ENCODE measurements at places on chromosomes 4 and X.

DNA sequence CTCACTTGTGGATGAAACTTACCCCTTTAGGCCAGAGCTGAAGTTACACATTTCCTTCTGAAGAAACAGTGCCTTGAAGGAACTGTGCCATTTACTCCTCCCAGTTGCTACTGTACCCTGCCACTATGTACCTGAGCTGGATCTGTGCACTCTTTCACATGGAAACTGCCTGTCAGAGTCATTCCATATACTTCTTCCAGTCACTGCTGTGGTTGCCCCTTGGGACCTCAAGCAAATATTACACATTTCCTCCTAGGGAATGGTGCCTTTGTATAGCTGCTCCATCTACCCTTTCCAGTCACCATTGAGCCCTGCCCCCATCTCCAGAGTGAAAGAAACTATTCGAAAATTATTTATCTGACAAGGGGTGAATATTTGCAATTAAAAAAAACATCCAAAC lies 1328.3 kb downstream of the TECRL start:
- no peak for DNase-seq

DNA sequence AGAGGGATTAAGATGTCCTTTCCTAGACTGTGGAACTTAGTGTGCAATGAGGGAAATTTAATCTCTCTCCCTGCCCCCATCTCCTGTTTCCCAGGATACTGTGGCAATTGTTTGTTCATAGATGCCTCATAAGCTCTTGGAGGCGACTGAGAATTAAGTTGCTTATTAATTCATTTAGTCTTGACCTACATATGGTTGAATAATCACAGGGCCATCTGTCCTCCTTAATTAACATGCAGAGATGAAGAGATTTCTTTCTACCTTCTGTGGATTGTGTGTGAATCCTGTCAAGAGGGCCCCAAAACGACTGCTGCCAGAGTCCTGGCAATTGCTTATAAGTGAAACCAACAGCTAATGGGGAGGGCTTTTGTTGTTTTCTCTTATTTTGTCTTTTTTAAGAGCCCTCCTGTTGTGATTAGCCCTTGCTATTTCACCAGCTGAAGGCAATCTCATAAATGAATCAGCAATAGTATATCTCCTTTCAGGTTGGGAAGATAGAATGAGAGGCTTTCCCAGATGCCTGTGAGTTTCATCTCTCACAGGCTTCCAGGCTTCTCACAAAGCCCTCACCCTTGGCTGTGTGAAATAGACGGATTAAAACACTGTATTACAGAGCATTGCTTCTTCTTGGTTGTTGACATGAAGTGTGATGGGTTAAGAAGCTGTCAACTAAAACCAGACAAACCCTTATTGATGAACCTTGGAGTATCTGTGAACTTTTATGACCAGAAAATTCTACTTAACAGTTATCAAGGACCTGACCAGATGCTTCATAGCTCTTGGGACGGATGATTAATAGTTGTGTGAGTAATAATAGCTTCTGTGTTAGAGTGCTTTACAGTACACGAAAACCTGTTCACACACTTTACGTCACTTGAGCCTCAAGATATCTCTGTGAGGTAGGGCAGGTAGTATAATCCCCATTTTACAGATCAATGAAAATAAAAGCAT lies 58.5 kb downstream of the PGRMC2 start:
- no peak for DNase-seq

DNA sequence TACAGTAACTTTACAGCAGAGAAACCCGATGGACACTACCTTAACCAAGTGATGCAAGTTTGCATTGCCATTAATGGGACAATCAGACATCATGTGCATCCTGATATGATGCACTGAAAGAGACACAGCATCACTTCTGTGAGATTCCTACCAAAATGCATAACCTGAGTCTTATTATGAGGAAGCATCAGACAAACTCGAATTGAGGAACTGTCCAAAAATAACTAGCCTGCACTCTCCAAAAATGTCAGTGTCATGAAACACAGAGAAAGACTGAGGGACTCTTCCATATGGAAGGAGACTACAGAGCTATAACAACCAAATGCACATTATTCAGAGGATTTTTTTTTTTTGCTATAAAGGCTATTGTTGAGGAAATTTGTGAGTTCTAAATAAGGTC lies 66.6 kb upstream of the IQSEC2 start:
- DNase-seq, result no peak

- no peak for DNase-seq
These were observed 18.5 kb upstream of the DCAF4L1 start for GRCh38 chr4:41963105-41963504.

- no peak for DNase-seq
These were observed 28.3 kb upstream of the MSANTD1 start for GRCh38 chr4:3220476-3221183.

DNA sequence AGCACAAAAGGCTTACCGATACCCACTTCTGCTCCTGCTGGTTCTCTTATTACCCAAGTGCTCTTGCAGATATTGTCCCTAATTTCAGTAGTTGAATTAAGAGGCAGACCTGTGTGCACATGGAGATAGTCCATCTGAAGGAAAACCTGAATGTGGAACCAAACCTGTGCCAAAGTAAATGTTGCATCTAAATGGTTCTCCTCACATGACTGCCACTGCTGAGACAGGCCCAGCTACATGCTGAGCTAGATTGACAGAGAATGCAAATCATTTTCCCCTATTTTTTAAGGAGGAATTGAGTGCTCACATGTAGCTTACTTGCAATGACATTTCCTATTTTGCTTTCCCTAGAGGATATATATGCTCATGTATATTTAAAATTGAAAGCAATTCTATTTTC lies 609.1 kb upstream of the TECRL start:
- DNase-seq, result no peak

DNA sequence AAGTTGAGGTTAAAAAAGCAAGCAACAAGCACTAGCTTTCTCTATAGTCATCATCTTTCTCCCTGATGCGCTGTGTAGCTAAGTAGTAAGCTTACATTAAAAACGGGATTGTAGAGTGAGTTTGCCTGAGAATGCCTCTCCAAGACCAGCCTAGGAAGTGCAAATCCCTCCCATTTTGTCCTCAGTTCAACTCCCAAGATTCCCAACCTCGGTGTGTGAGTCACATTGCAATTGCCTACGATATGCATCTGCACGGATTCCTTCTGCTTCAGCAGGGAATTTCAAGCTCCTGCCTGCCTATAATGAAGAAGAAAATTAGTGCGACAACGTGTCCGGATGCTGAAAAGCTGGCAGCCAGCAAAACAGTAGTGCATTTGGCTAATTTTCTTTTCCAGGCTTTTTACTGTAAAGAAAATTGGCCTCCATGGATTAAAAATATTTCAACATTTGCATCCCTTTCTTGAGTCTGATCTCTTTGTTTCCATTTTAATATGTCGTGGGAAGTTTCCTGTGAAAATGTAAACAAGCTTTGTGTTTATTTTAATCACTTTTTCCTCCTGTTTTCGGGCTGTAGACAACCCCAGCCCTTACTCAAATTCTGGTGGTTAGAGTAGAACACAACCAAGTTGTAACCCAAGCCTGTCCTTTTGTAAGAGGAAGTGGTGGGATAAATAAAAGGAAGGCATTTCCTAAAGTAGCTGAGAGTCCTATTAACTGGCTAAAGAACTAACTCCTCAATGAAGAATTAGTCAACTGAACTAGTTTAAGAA lies 58.4 kb upstream of the TET2 start:
- no peak for DNase-seq

- no peak for DNase-seq
These were observed 144.1 kb downstream of the PACRGL start for GRCh38 chr4:20844311-20844710.

GRCh38 chr4:121278811-121279368 lies 101.9 kb downstream of the QRFPR start:
- DNase-seq, result no peak

DNA sequence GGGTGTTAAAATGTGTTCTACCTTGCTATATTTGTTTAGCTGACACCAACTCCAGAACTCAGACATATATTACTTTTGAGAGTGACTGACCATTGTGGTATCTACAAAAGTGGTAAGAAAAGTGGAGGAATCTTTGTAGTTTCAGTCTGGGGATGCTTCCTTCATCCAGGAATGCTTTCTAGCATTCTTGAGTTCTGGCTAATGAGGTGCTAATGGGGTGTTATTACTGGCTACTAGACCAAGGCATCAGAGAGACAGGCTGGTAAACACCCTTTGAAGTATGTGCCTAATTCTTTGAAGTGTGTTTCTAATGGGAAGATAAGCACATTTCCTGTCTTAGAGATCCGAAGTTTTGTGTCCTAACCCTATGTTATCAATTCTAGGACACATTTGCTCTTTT lies 310.4 kb downstream of the SPRY1 start:
- DNase-seq, result no peak

- DNase-seq, result no peak
These were observed 565.7 kb upstream of the SMIM31 start for GRCh38 chr4:164188236-164188635.

GRCh38 chr4:2792711-2793585 lies at the start of gene SH3BP2:
SH3BP2 (plus strand) TSS chr4:2793085; CDS start chr4:2820618, 27,533 bp downstream.
- DNase-seq, result peak; percentile 72

GRCh38 chr4:164408831-164409230 lies 345.1 kb upstream of the SMIM31 start:
- no peak for DNase-seq

DNA sequence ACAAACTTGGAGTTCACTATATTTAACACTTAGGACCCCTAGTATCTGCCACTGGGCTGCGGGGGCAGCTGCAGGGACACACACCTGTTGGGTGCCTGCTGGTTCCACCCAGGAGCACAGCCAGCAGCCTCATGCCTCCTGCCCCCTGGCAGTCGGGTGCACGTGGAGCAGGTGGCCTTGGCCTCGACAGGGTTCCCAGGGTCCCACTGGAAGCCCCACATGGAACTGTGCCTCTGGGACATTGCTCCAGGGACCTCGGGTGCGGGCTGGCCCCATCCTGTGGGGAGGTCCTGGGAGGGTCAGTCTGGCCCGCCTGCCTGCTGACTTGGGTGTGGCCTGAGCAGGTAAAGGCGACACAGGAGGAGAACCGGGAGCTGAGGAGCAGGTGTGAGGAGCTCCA lies 18.0 kb downstream of the TACC3 start:
- DNase-seq, result no peak

DNA sequence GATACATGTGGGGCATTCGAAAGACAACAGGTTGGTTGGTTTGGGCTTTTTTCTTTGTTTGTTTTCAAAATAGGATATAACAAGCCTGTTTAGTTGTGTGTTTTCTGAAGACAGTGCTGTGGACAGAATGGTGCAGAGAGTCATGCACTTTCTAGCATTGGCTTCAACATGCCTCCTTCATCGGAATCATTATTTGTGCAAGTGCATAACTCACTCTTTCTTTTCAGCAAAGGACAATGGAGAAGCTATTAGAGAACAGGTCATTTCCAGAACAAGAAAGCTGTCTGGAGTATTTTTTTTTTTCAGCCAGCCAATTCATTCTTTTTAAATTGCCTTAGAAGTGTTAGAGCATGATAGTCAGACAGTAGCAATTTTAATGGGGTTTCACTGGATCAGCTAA lies 225.8 kb downstream of the STK32B start:
- DNase-seq, result no peak

GRCh38 chrX:153569475-153569874 lies 29.5 kb downstream of the CCNQ start:
- no peak for DNase-seq

DNA sequence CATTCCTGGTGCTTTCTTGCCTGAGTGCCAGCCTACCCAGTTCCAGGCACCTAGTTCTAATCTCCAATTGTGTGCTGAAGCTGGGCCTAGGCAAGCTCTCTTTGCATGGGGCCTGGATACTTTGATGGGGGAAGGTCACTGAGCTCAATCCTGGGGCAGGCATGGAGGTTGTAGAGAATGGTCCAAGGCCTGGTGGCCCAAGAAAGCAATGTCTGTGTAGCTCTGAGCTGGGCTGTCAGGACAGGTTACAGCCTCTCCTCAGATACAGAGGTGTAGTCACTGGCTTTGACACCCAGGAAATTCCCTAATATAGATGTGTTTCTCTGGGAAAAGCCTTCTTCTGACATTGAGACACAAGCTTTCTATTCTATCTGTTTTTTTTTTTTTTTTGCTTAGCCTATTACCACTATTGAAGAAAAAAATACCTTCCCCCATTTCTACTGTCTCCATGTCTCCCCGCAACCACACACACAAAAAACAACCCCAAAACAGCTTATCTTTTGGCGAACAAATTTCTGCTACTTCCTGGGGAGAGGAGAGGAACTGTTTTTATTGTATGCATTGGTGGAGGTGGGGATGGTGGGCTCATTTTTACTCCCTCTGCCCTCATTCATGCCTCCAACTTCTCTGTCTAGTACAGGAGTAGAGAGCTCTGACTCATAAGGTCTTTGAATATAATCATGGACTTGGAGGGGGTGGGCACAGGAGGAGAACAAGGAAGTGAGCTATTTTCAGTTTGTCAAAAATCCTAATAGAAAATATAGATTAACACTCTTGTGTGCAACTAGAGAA lies 66.7 kb upstream of the DHX15 start:
- DNase-seq, result no peak

- no peak for DNase-seq
These were observed 30.6 kb downstream of the WWC2 start for GRCh38 chr4:183129675-183130074.

DNA sequence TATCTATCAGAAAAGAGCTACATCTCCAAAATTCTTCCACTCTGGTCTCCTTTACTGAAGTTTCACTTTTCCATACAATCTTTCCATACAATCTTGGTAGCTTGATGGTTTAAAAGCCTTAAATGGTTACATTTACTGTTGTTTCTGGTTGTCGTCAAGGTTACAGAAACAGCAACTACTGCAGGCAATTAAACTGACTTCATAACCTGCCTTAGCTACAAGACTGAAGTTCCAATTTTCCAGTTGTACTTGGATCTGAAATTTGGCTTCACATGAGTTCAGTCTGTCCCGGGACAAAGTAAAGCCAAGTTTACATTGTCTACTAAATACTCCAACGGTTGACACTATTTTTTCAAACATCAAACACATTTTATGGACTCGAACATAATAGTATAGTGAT lies 326.4 kb downstream of the ANKRD50 start:
- no peak for DNase-seq

GRCh38 chrX:14022019-14022418 lies 7.7 kb downstream of the GEMIN8 start:
- DNase-seq, result no peak

DNA sequence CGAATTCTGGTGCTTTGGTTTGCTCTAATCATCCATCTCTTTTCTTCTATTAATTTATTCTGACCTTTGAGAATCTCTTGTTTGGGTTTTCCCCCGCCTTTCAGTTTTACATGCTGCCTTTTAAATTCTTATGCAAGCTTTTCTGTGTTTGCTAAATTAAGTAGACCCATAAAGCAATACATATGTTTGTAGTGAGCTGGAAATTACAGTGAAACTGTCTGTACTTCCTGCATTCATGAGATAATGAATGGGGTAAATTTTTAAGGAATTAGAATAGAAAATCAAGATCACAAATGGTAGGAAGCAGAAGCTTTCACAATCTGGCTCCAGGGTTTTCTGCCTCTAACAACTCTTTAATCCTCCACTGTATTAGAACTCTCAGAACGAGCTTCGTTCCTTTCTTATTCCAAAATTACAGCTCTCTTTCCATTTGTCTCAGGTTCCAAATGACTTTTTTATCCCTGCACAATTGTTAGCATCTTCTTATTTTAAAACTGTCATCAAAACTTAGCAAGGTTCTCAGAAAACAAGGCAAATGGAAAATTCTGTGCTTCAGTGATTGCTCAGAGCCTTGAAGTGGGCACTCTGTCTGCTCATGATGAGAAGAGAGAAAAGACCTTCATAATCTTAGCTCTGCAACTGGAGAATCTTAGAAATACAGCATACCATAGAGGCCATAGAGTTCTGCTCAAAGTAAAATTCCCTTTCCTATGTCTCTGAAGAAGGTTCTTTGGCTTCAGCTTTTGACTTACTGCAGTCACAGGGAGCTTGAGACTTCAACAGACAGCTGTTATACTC lies 108.2 kb downstream of the EGF start:
- no peak for DNase-seq

Data from stimulated activated CD8-positive, alpha-beta memory T cell treated with anti-CD3 and anti-CD28 coated beads, Interleukin-7, amount 100 ng/mL, for 48 hours (primary cell).